ENCODE measurements at places on chromosomes 1 and 21.

GRCh38 chr21:31283025-31283424 is 61.0 kb downstream of the TIAM1 start:
- no peak for DNase-seq

DNA sequence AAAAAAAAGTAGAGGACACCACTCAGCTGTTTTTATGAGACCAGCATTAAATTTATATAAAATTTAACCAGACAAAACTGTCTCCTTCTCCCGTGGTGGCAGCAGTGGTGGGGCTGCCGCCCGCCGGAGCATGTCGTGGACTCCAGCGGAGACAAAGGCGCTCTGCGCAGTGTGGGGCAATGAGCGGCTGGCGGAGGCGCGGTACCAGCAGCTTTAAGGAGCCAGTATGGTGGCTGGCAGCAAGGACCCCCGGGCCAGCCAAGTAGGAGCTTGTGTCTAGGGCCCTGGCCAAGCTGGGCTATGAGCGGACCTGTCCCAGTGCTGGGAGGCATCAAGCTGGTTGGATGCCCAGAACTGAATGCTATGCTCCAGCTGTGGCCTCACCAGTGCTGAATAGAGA is 2102.9 kb downstream of the NCAM2 start:
- DNase-seq: no peak

- no peak for DNase-seq
These were observed 127.2 kb downstream of the AJAP1 start for GRCh38 chr1:4781646-4782045.

GRCh38 chr1:150152182-150152536 is 2.4 kb downstream of the PLEKHO1 start:
- no peak for DNase-seq

DNA sequence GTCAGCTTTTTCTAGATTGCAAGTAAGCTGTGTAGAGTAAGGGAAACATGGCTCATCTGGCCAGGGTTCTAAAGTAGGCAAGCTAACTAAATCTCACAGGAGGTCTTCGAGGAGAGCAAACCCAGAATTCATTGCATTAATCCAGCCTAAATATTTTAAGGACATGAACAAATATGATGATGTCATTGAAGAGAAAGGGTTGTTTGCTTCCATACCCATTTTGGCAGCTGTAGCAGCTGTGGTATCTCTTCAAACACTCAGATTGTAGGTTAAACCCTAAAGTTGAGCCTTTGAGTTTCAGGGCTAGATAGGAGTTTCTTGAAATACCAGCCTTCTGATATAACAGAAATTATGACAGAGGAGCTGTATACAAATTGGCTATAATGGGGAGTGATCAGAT is 200.5 kb upstream of the C1orf105 start:
- no peak for DNase-seq

GRCh38 chr1:94806441-94806871 is 13.7 kb upstream of the SLC44A3 start:
- no peak for DNase-seq

GRCh38 chr1:183235503-183235902 is 49.4 kb downstream of the LAMC2 start:
- no peak for DNase-seq

DNA sequence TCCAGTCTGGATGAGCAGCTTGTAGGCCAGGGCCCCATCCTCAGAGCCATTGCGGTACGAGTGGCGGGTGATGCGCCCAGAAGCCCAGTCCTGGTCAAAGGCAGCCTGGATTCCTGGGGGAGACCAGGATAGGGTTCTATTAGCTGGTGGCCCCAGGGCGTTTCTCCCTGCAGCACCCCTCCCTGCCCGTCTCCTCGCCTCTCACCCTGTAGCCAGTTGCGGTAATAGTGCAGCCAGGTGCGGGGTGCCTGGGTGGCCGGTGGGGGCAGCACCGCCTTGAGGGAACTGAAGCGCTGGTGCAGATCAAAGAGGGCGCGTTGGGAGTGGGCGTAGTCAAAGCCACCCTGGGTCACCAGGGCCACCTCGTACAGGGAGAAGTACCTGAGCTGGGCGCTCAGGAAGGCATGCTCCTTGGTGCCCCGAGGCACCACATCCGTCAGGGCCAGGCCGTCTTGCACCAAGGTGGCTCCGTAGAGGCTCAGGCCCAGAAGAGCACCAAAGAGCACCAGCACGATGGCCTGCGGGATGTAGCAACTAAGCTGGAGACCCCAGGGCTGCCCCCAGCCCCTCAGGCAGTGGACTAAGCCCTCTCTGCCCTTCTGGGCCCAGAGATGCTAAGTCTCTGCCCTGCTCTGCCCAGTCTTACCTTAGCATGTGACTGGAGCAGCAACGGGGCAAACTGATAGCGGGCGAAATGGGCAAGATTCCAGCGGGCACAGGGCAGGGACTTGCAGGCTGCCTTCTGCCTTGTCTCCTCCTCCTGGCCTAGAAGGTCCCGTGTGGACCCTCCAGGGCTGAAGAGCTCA is 15.7 kb downstream of the PTCH2 start:
- no peak for DNase-seq

Data from GM12891 (cell line).